ENCODE measurements at places on chromosomes 2 and 18. TPM values are rescaled to one million over a fixed set of nuclear protein-coding genes. Genes with fewer than 3 reads are reported as not detected.

Gene PLA2R1
- total RNA-seq: 47.7 TPM

DNA sequence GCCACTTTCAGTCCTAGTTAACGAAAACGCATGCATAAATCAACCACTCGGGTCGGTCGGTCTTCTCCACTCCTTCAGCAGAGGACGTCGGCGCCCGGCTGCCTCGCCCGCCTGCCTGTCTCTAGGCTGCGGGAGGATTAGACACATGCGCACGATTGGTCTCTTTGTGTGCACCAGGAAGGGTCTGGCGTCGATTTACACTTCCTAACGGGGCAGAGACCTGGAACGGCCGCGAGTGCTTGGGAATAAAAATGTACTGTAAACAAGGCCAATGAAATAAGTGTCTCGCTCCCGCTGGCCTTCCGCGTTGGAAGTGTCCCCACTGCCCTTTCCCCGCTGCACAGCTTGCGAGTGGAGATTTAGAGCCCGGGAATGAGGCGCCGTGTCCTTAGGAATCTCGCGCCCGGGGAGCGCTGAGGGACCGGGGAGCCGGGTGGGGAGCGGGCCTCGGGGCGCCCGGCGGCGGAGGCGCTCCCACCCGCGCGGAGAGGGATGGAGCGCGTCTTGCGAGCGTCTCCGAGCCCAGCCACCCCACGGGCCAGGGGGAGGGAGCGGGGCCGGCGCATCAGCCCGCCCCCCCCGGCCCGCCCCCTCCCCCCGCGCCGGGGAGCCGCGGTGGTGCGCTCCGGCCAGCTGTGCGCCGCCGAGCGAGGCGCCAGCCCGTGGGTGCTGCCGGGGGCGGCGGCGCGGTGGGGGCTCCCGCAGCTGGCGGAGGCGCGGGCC lies at the start of gene DOK6:
Gene DOK6 (plus strand): TSS at position 636 of the 723 bp plus-strand sequence.
- no peak for DNase-seq

Gene TMEM198
- total RNA-seq: 6.1 TPM

Gene NTSR2
- not detected for total RNA-seq

GRCh38 chr2:140067661-140068060 lies 1287.5 kb upstream of the NXPH2 start:
- no peak for DNase-seq

DNA sequence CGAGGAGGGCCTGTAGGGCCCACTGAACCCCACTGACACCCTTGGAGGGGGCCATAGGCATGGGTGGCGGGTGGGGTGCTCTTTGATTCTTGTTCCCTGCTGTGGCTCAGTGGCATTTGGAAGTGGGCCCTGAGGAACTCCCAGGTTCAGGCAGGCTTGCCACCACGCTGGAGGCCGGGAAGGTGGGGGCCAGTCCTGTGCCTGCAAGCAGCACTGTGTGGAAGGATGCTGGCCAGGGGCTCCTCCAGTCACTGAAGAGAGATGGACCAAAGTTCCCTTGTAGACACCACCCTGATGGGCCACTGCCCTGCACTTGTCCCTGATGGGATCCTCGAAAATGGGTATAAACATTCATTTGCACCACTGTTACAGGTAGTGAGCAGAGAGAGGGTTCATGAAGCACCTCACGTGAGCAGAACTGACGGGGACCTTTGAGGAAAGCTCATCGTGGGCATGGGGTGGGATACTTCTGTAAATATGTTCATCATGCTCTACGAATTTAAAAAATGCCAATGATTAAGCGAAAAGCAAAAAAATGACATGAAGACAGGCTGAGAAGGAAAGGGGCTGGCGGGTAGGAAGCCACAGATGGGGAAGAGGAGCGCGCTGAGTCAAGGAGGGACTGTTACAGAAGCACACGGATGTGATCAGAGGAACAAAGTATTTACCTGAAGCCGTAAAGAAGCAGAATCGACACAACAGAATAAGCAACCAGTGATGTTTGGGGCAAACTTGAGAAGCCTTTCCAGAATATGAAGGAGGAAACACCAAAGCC lies 45.2 kb upstream of the ASB1 start:
- no peak for DNase-seq

DNA sequence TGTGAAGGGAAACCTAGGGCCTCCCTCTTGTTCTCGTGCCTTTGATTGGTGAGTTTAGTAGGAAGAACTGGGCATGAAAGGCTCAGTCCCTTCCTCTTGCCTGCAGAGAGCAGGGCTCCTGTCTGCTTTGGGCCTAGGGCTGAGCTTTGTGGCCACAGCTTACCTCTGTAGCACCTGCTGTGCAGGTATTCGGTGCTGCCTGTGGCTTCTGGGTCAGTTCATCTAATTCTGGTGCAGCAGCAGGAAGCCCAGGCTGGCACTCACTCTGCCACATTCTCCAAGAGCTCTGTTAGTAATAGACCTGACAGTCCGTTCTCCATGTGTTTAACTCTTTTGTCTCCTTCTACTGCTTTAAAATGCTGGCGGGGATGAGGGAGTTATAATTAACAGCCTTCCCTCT lies 96.5 kb downstream of the DLGAP1 start:
- DNase-seq: no peak

Gene POTEI
- total RNA-seq: 0.07 TPM

GRCh38 chr2:10518470-10519393 lies 70.6 kb upstream of the ODC1 start:
- no peak for DNase-seq

DNA sequence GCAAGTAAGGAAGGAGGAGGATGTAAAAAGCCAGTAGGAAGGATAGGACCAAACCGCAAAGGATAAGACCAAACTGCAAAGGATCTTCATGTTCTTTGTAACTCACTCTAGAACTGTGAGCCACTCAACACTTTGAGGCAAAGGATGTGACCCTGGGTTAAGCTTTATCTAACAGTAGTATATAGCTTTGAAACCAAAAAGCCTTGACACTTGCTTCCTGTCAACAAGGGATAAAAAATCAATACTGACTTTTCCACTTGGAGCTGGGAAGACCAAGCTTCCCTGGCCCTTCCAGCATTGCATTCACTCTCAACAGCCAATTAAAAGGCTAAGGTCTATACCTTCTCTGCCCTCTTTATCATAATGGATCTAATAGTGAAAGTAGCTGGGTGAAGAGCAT lies 22.0 kb downstream of the KANSL3 start:
- no peak for DNase-seq

Gene KLHL30
- 12.2 TPM for total RNA-seq

DNA sequence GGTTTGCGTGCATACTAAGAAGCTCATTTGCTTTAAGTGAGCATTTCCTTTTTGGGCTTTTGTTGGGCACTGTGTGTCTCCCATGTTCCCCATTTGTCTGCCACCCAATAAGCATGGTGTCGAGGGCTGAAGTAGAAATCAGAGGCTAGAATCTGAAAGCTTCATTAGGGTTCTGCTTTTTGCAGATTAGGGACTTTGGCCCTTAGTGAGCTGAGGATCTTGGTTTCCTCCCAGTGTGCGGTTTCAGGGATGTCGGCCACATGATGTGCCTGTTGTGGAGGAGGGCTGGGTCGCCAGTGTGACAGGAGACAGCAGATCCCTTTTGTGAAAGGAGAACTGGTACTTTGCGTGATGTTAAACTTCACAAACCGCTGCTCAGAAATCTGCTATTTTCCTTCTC lies 41.1 kb downstream of the PLEKHB2 start:
- DNase-seq: no peak

DNA sequence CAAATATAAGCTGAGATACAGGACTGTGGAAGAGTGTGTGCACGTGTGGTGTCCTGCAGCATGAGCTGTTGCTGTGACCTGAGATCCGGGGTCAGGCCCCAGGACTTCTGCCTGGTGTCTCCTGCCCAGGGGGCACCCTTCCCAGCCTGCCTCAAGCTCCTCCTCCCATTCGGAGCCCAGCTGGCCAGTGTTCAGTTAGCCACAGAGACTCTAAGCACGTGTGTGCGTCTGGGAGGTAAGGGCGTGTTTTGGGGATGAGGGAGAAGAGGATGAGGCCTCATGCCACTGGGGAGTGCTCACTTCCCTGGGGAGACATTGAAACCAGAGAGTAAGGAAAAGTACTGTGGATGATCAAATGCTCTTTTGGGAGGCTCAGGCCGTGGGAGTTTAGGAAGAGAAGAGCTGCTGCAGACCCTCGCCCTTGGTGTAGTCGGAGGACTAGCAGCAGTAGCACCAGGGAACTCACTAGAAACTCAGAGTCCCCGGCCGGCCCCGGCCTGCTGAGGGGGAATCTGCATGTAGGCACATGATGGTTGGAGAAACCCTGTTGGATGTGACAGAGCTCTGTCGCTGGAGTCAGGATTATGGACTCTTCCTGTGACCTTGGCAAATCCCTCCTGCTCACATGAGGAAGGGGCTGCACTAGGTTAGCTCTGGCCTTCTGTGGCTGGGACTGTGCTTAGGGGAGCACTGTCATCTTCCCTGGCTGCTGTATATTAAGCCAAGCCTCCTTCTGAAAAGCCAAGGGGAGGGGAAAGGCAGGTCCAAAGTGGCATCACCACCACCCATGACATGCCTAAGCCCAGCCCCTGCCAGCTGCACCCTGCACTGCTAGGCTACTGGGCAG lies 231.1 kb downstream of the DYSF start:
- peak; percentile 83 for DNase-seq

Gene C2orf68
- total RNA-seq: 21.3 TPM

- DNase-seq: no peak
Measured at GRCh38 chr2:191791953-191792560, 54.8 kb downstream of the CAVIN2 start.

- no peak for DNase-seq
Measured at GRCh38 chr18:26865557-26865956, at the start of gene AQP4. Gene AQP4, minus strand, starts transcription at chr18:26865707. Its CDS starts 18 bp downstream, at chr18:26865689.

Gene SLC40A1
- total RNA-seq: 21.7 TPM

- no peak for DNase-seq
Measured at GRCh38 chr2:27667446-27667845, 3.8 kb downstream of the SLC4A1AP start.

DNA sequence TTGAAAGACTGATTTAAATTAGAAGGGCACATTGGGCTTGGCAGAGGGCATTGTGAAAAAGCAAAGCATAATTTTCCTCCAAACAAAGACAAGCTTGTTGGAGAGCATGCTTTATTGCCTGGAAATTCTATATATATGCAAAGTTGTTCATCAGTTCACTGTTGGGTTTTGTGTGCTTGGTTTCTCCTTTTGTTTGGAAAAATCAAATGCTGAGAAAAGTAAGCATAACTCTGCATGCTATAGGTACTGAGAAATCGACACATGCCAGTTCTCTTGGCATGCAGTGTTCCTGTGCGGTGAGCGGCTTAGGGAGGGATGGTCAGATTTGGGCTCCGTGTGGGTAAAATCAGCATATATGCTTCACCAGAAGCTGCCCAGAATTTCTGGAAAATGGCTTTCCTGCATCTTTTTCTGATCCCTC lies 161.0 kb downstream of the RAPGEF4 start:
- no peak for DNase-seq
